ENCODE measurements at places on chromosomes 3 and 15.

- DNase-seq: no peak
Measured at GRCh38 chr3:76474632-76475031, 565.3 kb upstream of the ROBO2 start.

DNA sequence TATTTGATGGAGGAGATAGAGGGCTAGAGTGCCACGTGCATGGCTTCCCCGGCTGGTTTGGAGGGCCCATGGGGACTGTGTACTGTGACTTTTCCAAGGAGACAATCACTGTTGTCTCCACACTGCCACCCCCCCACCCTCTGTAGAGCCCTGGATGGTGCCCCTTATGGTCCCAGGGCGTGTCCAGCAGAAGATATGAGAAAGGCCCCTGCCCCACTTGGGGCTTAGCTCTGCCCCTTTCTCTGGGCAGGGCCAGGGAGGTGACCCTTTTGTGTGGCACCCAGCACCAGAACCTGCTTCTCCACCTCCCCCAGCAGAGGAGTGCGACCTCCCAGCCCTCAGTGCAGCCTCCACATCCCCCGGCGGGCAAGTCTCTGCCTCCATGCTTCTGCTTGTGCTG lies 32.1 kb downstream of the SPSB4 start:
- DNase-seq: no peak

- no peak for DNase-seq
Measured at GRCh38 chr3:49454898-49455681, 15.0 kb upstream of the DAG1 start.

DNA sequence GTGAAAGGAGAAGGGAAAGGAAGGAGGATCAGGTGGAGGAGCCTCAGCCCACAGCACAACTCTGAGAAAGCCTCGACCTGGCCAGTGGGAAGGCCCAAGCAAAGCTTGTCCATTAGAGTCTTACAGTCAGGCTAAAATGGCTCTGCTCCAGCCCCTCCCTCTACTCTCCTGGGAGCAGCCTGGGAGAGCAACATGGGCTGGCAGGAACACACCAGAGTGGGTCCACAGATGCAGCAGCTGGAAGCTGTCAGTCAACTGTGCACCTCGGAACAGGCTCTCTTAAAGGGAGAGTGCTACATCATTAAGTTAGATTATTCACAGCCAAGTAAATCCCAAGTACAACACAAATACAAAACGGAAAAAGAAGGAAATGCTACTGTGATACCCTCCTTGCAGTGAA lies 98.0 kb upstream of the LIMD1 start:
- no peak for DNase-seq

DNA sequence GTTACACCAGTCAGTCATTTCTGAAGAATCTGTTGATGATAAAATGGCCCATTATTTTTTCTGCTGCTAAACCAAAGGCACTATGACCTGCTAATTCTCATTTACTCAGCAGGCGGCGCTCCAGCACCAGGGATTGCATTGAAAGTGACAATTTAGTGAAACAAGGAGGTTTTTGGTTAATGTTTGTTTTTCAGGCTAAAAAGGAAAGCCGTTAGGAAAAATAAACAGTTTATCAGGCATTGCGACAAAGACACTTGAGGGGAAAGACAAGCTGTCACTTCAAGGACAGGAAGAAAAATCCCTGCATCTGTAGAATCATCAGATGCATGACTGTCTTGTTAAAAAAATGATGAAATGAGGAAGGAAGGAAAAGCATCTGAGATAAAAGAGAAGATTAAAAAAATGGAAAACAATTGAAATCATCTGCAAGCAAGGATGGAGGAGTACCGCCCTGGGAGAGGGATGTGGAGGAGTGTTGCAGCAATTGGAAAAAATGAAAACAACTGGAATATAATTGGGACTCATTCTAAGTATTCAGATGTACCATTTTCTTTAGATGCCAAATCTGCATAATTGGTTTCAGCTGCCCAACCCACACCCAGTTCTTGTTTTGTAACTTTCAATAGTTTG lies 54.0 kb downstream of the NR1D2 start:
- DNase-seq: peak; percentile 33

GRCh38 chr3:94024385-94024784 lies 4.0 kb downstream of the STX19 start:
- no peak for DNase-seq

DNA sequence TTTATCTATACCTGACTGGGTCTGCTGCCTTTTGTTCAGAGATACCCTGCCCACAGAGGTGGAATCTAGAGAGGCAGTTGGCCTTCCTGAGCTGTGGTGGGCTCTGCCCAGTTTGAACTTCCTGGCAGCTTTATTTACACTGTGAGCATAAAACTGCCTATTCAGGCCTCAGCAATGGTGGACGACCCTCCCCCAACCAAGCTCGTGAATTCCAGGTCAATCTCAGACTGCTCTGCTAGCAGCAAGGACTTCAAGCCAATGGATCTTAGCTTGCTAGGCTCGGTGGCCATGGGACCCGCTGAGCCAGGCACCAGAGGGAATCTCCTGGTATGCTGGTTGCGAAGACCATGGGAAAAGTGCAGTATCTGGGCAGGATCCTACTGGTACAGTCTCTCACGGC lies 270.2 kb downstream of the CADM2 start:
- peak; percentile 31 for DNase-seq

GRCh38 chr3:150128126-150128525 lies 157.4 kb upstream of the PFN2 start:
- no peak for DNase-seq

- DNase-seq: no peak
Measured at GRCh38 chr15:89802231-89802928, 12.3 kb downstream of the ANPEP start.

DNA sequence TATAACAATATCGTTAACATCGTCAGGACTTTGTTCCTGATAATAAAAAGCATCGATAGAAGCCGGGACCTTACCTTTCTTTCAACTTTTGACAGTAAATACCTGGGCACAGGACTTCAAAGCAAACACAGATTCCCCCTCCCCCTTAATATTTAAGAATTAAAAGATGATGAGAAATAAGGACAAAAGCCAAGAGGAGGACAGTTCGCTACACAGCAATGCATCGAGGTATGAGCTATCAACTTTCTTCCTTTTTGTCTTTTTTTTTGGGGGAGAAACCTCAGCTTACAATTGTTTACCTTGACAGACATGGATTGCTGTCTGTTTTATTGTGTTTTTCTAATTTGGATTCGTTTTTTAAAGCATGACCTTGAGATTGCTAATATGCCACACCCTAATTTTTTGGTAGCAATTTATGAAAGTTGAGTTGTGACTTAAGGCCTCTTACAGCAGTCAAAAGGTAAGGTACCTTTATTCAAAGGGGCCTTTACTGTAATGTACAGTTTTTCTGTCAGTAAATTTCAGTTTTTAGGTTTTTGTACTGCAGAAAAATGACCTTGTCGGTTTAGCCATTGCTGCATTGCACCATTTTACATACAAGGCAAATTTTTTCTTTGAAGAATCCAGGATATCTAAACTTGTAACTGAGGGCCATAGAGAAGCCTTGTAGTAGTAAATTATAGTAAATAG lies 1.1 kb downstream of the CHD2 start:
- no peak for DNase-seq

- peak; percentile 51 for DNase-seq
Measured at GRCh38 chr3:11335056-11335608, 62.9 kb downstream of the ATG7 start.

DNA sequence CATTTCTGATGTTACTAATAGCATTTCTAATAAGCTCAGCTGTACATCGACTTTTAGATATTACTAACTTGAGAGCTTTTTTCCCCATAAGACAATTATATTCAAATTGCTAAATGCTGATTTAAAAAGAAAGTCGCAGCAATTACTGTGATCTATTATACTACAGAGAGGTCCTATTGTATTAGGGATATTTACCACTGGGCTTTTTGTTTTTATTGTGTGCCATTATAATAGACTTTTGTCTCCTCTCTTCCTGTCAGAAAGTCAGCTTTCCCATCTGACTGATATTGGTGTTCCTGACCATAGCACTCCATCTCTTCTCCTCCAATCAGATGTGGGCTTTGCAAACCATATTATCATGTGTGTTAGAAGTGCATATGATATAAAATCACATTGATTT lies 27.2 kb upstream of the RYR3 start:
- DNase-seq: no peak

DNA sequence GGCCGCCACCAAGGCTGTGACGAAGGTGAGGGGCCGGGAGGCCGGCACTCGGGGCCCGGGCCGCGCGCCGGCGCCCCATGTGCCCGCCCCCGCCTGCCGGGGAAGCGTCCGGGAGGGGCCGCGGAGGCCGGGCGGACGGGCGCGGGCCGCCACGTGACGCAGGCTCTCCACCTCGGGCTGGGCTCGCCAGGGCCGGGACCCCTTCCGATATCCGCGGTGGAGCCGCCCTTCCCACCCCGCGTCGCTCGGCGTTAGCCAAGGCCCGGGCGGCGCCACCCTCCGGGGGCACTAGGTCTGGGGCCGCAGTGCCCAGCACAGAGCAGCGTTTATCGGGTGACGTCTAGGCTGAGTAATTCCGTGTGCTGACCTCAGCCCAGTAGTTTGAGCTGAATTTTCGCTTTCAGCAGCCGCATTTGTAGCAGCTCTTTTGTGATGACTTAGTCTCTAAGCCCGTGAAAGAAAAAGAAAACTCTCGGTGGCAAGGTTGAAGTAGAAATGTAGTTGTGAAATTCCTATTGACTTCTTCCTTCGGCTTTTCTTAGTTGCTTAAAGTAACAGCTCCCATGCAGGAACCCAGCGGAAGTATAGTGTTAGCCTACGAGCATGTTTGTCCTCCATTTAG lies 885 bp downstream of the CDV3 start:
- DNase-seq: peak; percentile 61

DNA sequence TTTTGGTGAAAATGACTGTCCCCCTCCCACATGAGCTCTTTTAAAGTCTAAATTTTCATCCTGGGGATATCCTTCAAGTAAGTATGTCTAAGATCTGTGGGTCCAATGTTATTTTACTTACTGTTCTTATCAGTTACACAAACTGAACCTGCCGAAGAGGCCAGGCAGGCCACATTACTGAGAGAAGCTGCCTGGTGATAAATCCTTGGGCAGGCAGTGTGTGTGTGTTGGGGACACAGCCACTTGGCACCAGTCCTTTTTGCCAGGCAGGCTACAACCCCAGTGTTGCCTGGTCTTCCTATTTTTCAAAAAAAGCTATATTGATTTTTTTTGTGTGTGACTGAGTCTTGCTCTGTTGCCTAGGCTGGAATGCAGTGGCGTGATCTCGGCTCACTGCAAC lies 50.6 kb upstream of the RASA2 start:
- no peak for DNase-seq

- DNase-seq: no peak
Measured at GRCh38 chr3:12318758-12319621, 30.1 kb downstream of the PPARG start.

GRCh38 chr15:82647045-82647834 lies at the start of gene CPEB1:
TSS of gene CPEB1 (minus strand) at chr15:82647363. CDS start at chr15:82628459, 18,904 bp downstream.
- peak; percentile 18 for DNase-seq

- no peak for DNase-seq
Measured at GRCh38 chr3:29465836-29466235, 185.0 kb downstream of the RBMS3 start.

DNA sequence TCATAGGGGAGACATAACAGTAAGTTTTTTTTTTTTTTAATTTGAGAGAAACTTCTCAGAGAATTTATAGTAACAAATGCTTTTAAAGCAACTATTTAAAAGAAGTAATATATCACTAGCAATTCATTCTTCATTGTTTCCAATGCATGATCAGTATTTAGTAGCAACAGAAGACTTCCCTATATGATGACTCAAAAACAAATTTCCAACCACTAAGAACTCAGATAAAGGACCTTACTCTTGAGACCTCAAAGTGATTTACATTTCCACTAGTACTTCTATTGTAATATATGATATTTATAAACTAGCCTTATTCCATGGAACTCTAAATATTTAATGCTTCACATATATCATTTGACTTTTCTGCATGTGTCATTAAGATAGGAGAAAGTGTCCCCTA lies 356.3 kb downstream of the ZBTB20 start:
- DNase-seq: no peak

DNA sequence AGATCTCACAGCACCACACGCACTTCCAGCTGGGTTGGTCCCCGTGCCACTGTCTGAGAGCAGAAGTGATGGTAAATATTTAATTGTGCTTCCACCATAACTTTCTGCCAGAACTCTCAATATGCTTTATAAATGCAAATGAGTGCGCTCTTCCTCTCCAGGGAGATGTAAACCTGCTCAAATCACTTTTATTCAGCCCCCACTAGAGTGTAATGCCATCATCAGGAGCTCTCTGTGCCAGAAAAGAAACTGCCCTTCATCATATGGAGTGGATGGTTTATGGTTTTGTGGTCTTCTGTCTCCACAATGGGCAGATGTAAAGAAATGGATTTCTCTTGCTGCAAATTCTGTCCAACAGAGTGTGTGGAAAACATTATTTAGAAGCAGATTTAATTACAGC lies 127.0 kb downstream of the EPHB1 start:
- DNase-seq: no peak

DNA sequence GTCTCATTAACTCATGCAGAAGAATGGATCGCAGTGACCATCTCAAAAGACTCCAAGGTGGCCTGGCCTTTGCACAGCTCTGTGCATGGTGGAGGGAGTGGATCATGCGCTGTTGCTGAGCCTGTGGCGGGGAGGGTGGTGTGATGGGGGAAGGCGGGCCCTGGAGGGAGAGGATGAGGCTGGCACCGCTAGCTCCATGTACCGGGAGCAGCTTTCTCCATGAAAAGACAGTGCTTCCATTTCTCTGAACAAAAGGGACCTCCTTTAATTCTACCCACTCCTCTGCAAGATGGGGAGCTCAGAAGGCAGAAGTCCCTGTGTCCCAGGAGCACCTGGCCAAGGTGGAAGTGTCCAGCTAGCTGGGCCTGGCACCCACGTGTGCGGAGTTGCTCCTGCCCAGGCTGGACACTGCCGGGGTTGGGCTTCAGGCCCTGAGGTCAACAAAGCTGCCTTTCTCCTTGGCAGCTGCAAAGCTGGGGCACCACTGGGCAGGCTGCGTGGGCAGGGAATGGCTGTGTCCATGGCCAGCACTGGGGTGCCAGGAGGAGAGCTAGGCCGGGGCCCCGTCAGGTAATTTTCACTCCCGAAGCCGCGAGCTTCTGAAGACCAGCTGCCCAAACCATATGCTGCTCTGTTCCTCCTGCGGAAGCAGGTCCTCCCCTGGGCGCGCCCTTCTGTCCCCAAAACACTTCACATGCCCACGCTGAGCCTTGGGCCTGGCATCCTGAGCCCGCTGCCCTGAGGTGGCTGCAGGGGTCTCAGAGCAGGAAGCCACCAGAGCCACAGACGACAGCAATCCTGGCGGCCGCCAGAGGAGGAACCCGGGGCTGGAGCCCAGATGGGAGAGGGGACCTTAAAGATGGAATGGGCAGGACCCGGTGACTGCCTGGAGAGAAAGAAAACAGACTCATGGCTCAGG lies 6.4 kb downstream of the MAP6D1 start:
- no peak for DNase-seq

- no peak for DNase-seq
Measured at GRCh38 chr3:42511736-42512135, 9.3 kb downstream of the VIPR1 start.

- no peak for DNase-seq
Measured at GRCh38 chr15:28956491-28956890, 70.7 kb downstream of the APBA2 start.
